ENCODE measurements at places on chromosomes 13 and 19.
A peak's percentile ranks its signal among the peaks of the same experiment; 100 is the strongest.

- peak; percentile 90 for DNase-seq
These were observed 32.2 kb upstream of the TNFAIP8L1 start for GRCh38 chr19:4606921-4607678.

- DNase-seq = no peak
These were observed 23.8 kb upstream of the CBY2 start for GRCh38 chr13:45678282-45678681.

DNA sequence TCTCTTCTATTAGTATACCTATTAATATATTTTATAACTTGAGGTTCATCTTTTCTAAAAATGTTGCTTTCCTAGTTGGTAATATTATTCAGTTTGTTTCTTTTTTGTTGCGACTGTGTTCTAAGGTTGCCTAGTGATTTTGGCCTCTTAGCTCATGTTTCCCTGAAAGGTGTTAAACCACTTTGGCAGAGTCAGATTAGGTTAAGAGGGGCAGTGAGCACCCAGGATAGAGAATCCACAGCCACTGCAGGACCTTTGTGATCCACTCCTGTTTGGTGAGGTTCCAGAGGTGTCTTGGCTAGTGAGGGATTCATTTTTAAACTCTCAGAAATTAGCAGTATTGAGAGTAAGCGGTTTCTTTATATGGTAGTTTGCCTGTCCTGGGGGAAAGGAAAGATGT lies 14.9 kb upstream of the GPR18 start:
- no peak for DNase-seq

DNA sequence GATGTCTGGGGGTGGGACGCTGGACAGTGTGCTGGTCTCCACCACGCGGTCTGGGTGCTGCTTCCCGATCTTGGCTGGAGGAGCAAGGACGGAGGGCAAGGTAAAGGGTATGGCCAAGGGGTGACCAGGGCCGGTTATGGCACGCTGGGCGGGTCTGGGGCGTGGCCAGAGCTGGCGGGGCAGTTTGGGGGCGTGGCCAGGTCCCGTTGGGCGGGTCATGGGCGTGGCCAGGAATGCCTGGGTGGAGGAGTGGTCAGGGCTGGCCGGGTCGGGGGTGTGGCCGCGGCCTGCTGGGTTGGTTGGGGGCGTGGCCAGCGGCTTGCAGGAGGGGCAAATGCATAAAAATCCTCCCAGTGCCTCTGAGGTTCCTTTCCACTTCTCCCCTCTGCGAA lies 19.2 kb downstream of the GPX4 start:
- peak; percentile 64 for DNase-seq

DNA sequence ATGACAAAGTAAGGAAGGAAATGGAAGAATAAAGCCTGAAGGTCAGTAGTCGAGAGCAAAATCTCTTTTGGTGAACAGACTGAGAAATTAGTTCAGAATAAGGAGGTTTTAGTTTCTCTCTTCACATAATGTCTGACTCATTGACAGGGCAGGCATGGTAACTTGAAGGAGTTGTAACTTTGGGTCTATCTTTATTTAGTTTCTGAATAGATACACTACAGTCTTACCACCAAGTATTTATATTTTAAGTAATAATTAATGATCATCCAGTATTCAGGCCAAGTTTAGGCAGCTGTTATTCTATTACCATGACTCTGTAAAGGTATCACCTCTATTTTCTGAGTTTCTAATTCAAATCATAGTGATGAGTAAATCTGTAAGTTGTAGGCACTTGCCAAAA lies 219.9 kb downstream of the SPRY2 start:
- DNase-seq = no peak

GRCh38 chr13:67133476-67133875 lies 96.7 kb downstream of the PCDH9 start:
- no peak for DNase-seq

GRCh38 chr19:10214784-10215183 lies 16.3 kb downstream of the S1PR2 start:
- no peak for DNase-seq

- no peak for DNase-seq
These were observed 11.1 kb downstream of the SLC44A2 start for GRCh38 chr19:10636304-10636972.

DNA sequence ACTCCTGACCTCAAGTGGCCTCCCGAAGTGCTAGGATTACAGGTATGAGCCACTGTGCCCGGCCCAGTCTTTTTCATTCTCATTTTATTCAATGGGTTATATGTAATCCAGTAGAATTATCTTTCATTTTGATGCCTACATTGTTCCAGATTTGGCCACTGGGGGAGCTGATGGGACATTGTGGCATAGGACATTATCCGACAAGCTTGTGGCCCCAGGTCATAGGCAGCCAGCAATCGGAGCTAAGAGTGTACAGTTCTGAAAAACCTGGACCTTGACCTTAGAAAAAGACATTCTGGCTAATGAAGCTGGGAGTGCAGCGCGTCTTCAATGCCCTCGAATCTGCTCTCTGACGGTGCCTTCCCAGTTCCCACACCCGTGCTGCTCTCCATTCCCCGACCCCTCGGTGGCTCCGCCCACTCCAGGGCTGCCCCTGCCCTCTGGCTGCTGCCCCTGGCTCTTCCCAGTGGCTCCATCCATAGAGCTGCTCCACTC lies 108.7 kb downstream of the TEX29 start:
- peak; percentile 51 for DNase-seq

DNA sequence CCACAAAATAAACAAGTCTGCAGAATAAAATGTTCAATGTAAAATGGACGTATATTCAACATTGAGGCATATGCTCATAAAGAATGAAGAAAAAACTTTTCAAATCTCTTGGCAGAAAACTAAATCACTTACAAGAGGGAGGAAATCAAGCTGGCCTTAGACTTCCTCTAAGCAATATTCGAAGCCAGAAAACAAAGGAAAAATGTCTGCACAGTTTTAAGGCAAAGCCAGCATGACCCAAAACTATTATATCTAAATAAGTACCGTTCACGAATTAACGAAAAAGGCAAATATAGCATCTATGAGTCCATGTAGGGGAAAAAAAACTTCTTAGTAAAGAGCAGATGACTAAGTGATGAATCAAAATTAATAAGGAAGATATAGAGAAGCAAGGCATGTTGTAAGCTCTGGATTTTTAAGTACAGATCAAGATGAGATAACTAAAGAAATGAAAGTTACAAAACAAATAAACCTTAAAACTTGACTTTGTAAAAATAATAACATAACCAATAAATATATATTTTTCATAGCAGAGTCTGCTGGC lies 101.3 kb downstream of the KCNRG start:
- DNase-seq = no peak

DNA sequence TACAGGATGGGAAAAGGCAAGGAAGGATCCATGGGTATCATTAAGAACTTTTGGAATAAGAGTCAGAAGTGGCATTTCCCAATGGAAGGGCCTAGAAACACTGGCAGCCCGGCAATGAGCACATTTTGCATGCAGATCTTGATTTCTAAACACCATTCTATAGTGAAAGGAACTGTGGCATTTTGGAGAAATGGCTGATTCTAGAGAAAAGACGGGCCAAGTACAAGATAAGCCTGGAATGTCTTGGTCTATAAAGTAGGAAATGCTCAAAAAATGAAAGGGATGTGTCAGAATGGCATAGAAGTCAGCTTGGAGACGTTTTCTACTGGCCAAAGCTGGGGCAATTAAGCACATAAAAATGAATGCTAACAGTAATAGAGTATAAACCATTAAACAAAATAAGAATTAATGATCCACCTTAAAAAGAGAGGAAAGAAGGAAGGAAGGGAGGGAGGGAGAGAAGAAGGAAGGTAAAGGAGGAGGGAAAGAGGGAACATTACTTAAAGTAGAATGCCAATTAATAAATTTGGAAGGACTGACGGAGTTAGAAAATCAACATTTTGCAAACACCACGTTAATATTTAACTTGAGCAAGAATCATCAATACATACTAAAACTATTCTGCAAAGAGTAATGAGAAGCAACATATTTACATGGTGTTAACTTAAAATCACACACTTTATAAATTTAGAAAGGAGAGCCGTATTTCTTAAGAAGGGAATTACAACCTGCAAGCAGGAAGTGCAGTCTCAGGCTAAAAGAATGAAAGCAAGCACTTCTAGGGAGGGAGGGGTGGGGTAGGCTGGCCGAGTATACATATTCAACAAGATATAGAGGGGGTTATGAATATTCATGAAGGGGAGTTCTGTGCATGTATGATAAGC lies 78.9 kb downstream of the ANKRD10 start:
- no peak for DNase-seq

DNA sequence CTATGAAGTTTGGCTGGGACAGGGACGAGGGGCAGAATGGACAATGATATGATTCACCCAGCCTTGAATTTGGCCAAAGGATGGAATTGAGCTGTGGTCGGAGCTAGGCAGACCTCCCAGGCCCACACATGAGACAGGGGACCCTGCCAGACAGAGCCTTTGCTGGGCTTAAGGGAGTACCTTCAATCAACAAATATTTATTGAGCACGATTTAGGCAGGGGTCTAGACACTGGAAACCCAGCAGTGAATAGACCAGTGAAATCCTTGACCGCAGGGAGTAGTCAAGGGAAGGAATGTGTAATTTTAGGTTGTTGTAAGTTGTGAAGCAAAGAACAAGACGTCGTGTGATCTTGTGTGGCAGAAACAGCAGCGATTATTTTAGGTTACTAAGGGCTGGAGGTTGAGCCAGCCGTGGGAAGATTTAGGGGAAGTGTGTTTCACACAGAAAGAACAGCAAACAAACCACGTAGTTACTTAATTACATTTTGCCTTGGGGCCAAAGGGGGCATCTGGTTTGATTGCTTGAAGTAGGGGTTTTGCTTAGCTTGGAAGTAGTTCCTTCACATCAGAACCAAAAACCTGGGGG lies 16.9 kb upstream of the AP1M2 start:
- no peak for DNase-seq
